ENCODE measurements at places on chromosomes 1 and 21. TPM values are rescaled to one million over a fixed set of nuclear protein-coding genes. Genes with fewer than 3 reads are reported as not detected.
A peak's percentile ranks its signal among the peaks of the same experiment; 100 is the strongest.

GRCh38 chr1:40153073-40153770 lies 8.0 kb upstream of the RLF start:
- H3K36me3 ChIP-seq: no peaks in the 10 kb centered on the region
- no peak overlapping the region for H3K4me3 ChIP-seq

GRCh38 chr1:89632657-89633247 lies at the start of gene LRRC8C:
TSS of gene LRRC8C (plus strand) at chr1:89633120. CDS start at chr1:89686474, 53,354 bp downstream.
- H3K27ac ChIP-seq: peak within 1 kb of the TSS; percentile 61
- H3K4me3 ChIP-seq: peak within 1 kb of the TSS; percentile 68
- DNase-seq: peak; percentile 85
- H3K4me1 ChIP-seq: no peaks in the 10 kb centered on the region
- H3K27me3 ChIP-seq: no peaks in the 10 kb centered on the region

DNA sequence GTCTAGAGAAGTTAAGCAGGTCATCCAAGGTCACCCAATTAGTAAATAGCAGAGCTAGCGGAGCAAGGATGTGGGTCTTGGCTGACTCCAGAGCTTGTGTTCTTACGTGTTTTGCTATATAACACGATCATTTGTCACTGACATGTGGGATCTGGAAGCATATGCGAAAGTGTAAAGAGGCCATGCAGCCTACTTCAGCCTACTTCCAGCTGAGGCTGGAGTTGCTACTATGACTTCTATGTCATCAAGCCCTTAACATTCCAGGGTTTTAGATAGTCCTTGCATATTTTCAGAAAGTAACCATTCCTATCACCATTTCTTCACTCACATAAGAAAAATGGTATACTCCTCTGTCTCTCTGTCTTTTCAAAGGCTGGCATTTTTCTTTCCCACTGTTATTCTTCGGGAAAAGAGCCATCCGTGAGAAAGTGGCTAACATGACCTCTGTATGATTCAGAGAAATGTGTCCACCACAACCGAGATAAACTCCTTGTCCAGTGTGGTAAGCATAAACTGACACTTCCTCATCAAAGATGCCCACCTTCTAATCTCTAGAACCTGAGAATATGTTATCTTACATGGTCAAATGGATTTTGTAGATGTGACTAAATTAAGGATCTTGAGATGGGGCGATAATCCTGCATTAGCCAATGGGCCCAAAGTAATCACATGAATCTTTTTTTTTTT lies 24.0 kb upstream of the ABL2 start:
- H3K4me3 ChIP-seq: no peak overlapping the region
- H3K36me3 ChIP-seq: no peaks in the 10 kb centered on the region
- H3K27me3 ChIP-seq: no peaks in the 10 kb centered on the region
- no peak for DNase-seq
- no peak overlapping the region for H3K27ac ChIP-seq

DNA sequence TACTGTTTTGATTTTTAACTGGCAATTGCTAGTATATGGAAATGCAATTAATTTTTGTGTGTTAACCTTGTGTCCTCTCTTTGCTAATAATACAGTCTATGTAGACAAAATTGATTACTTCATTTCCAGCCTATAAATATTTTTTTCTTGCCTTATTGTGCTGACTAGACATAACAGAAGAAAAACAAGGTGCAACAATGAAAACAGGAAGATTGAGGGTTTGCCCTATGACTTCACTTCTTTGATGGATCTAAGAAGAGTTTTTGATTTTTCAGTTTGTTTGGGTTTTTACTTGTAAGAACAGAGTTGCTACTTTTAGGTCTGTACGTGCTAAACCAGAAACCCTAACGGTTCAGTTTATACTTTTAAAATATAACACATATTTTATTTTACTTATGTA lies 8.5 kb upstream of the CNIH4 start:
- no peak overlapping the region for H3K27ac ChIP-seq
- H3K36me3 ChIP-seq: no peaks in the 10 kb centered on the region
- DNase-seq: no peak
- no peak overlapping the region for H3K4me3 ChIP-seq
- H3K27me3 ChIP-seq: no peaks in the 10 kb centered on the region
- no peaks in the 10 kb centered on the region for H3K4me1 ChIP-seq

- H3K4me3 ChIP-seq: no peak overlapping the region
- H3K36me3 ChIP-seq: no peaks in the 10 kb centered on the region
- DNase-seq: peak; percentile 36
- no peaks in the 10 kb centered on the region for H3K27me3 ChIP-seq
- H3K27ac ChIP-seq: no peak overlapping the region
Observed at GRCh38 chr1:90779573-90779972, 62.5 kb upstream of the BARHL2 start.

GRCh38 chr1:3402258-3403010 lies 52.0 kb upstream of the ARHGEF16 start:
- H3K27me3 ChIP-seq: no peaks in the 10 kb centered on the region
- no peak for DNase-seq
- H3K36me3 ChIP-seq: no peaks in the 10 kb centered on the region

DNA sequence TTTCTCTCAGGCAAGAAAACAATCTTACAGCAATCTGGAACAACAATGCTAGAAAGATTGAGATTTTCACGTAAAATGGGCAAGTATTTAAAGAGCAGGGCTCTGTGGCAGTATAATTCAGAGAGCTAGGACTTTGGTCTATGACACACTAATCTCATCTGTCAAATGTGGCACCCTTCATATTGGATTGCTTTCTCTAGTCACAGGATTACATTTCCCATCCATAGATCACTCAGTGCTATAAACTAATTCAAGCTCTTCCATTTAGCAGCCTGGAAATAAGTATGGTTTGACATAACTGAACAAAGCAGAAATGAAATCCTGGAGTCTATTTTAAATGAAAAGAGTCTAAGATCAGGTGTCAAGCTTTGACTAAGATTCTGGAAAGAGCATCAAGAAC lies 263.1 kb upstream of the TMPRSS15 start:
- H3K36me3 ChIP-seq: no peaks in the 10 kb centered on the region
- H3K27ac ChIP-seq: no peak overlapping the region
- H3K27me3 ChIP-seq: no peaks in the 10 kb centered on the region
- no peak for DNase-seq
- H3K4me1 ChIP-seq: no peaks in the 10 kb centered on the region

DNA sequence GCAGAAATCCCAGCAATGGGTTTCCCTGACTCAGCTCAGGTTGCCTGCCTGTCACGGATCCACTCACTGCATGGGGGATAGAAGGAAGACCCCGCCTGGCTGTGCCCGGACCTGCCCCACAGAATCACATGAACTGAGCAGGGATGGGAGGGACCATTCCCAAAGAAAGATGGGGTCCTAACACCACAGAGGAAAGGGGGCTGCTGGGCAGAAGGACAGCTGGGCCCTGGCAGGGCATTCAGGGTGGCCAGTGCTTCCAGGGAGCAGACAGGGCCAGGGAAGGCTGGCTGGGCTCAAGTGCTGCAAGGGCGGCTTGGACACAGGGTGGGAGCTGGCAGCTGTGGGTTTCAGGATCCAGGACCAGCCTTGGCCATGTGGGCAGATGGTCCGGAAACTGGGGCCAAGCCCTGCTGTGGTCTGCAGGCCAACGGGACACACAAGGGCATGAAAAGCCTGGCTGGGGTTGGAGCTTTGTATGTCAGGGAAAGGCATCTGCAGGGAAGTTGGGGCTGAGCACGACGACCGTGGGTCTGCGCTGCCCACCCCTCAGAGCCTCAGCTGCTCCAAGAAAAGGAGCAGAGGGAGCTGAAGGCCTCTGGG lies 723.9 kb downstream of the PTPRU start:
- H3K36me3 ChIP-seq: no peaks in the 10 kb centered on the region
- DNase-seq: no peak
- no peak overlapping the region for H3K4me3 ChIP-seq
- no peaks in the 10 kb centered on the region for H3K4me1 ChIP-seq

DNA sequence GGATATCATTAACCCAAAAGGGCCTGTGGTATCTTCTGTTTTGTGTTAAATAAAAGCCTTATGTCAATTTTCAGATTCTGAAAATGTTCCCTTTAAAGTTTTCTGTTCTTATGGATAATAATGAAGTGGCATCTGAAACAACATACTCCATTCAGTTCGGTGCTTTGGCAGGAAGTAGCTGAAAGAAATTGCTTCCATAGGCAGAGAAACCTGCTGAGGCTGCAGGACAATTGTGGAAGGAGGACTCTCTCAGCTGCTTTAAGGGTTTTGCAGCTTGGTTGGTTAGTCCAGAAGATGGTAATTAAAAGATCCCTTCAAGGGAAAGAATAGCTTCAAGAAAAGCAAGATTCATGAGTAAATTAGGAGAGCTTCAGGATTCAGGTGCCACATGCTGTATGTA lies 30.5 kb upstream of the NRIP1 start:
- no peaks in the 10 kb centered on the region for H3K27me3 ChIP-seq
- H3K36me3 ChIP-seq: no peaks in the 10 kb centered on the region
- H3K27ac ChIP-seq: no peak overlapping the region

DNA sequence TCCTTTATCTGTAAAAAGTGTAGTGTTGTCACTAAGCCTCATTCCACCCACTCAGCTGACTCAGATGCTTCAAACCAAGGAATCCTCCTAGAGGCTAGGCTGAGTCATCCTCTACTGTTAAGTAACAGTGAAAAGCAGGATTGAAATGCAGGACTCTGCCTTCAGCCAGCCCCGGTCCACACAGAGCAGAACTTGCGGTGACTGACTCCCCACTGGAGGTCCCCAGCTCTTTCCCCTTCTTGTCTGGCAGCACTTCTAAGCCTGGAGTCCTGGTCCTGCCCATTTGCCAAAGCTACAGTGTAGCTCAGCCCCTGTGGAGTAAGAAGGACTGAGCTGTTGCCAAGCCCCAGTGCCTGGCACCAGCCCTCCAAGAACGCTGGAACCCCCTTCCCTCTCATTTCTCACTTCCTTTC lies 1.7 kb downstream of the RAB7B start:
- H3K4me1 ChIP-seq: no peaks in the 10 kb centered on the region
- H3K36me3 ChIP-seq: no peaks in the 10 kb centered on the region
- DNase-seq: no peak

DNA sequence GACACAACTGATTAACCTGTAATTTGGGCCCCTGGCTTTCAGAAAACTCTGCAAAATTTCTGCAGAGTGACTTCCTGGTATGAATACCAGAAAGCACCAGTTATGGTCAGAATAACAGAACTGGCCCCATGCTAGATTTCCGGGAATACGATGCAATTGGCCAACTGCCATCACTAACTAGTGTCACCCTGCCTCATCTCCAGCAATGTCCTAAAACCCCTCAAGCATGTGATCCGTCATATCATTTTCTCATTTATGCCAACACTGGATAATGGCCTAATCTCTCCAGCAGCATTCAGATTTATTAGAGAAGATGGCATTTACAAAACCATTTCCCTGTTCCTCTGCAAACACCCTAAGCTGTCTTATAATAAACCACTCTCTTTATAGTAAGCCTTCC lies 15.4 kb downstream of the KAZN start:
- H3K36me3 ChIP-seq: no peaks in the 10 kb centered on the region
- no peak overlapping the region for H3K4me3 ChIP-seq
- no peak overlapping the region for H3K27ac ChIP-seq

GRCh38 chr1:111656086-111657017 lies 36.8 kb downstream of the RAP1A start:
- H3K36me3 ChIP-seq: no peaks in the 10 kb centered on the region
- H3K27ac ChIP-seq: no peak overlapping the region
- no peak for DNase-seq
- H3K4me3 ChIP-seq: no peak overlapping the region
- H3K27me3 ChIP-seq: no peaks in the 10 kb centered on the region

DNA sequence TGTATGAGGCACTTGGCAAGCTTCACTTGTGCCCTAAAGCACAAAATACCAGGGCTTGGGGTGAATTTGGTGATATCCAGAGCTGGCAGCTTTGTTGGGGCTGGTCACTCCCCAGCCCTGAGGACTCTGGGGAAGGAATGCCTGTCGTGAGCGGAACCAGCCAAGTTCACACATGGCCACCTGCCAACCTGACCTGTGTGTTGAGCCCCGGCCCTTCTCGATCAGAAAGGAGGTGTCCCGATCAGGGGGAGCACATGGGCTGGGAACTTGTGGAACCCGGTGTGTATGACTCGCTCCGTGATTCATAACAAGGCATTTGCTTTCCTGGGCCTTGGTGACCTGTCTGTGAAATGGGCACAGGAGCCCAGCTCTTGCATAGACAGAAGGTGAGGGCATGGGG lies 43.1 kb downstream of the AGPAT3 start:
- no peaks in the 10 kb centered on the region for H3K27me3 ChIP-seq
- no peaks in the 10 kb centered on the region for H3K4me1 ChIP-seq
- DNase-seq: no peak
- H3K36me3 ChIP-seq: peaks cover 10% of the 10 kb centered on the region
- H3K4me3 ChIP-seq: no peak overlapping the region

DNA sequence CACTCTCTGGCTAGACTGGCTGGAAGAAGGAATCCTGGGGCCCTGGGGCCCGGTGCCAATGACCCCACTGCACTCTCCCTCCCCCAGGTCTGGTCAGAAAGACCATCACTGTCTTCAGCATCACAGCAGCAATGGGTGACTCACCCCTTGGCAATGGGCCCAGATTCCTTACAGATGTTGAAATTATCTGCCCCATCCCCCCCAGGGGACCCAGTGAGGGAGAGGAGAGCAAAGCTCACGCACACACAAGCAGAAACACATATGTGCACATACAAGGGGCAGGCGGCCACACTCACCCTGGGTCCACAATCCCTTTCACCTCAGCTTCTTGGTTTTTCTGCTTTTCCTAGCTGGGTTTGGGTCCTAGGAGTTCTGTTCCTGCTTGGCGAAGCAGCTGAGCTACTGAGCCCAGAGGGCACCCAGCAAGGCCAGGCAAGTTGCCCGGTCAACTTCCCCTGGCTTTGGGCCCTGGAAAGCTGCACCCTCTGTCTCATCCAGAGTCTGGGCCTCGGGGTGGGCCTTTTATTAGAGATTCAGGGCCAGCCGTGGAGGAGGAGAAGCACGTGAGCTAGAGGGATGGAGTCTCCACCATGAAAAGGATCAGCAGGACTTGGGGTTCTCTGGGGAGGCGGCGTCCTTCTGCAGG lies 2.6 kb downstream of the COL16A1 start:
- H3K4me1 ChIP-seq: peaks cover 2% of the 10 kb centered on the region
- H3K4me3 ChIP-seq: no peak overlapping the region
- DNase-seq: peak; percentile 81
- peak overlapping the region; percentile 21 for H3K27ac ChIP-seq
- H3K36me3 ChIP-seq: no peaks in the 10 kb centered on the region

GRCh38 chr1:236280438-236281197 lies 1.1 kb downstream of the ERO1B start:
- H3K4me3 ChIP-seq: peak overlapping the region; percentile 92
- H3K27me3 ChIP-seq: no peaks in the 10 kb centered on the region
- no peaks in the 10 kb centered on the region for H3K36me3 ChIP-seq
- peak overlapping the region; percentile 72 for H3K27ac ChIP-seq

GRCh38 chr1:21220815-21221214 lies 44.1 kb upstream of the EIF4G3 start:
- H3K27ac ChIP-seq: no peak overlapping the region
- H3K27me3 ChIP-seq: no peaks in the 10 kb centered on the region
- no peak overlapping the region for H3K4me3 ChIP-seq
- no peak for DNase-seq
- no peaks in the 10 kb centered on the region for H3K4me1 ChIP-seq
- H3K36me3 ChIP-seq: peaks cover 62% of the 10 kb centered on the region

Gene ETV3L
- not detected for total RNA-seq

Gene NUDT4B
- total RNA-seq: 1.5 TPM

Gene GPR37L1
- 0.12 TPM for total RNA-seq

Gene CHAF1B
- total RNA-seq: 1.4 TPM

Gene TLCD4
- 54.4 TPM for total RNA-seq

Gene PLA2G4A
- total RNA-seq: 1.1 TPM

Gene C1QA
- 66.3 TPM for total RNA-seq
